Fibroblast of the aortic adventitia (primary cell): ENCODE measurements at places on chromosomes 2 and 18. TPM values are rescaled to one million over a fixed set of nuclear protein-coding genes. Genes with fewer than 3 reads are reported as not detected.

DNA sequence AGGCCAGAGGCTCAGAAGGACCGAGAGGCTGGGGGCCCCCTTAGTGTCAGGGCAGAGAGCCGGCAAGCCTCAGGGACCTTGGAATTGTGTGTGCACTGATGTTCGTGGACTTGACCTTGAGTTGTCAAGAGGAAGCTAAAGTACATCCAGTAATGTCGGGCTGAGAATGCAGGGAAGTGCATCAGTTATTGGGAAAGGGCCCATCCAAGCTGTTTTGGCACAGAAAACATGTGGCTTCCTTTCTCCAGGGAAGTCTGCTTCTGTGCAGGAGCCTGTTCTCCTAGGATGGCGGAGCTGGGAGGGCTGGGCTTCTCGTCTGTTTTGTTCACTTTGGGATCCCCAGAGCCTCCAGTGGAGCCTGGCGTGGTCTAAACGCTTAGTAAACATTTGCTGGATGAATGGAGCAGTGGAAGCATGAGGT lies 23.7 kb downstream of the ATOH8 start:
- DNase-seq = peak; percentile 47

The ALPP gene
- total RNA-seq = not detected in 2 replicates

The SPDYA gene
- 1.1 and 6.5 TPM in 2 replicates for total RNA-seq

GRCh38 chr2:239949537-239949936 lies 75.6 kb downstream of the NDUFA10 start:
- no peak for DNase-seq

GRCh38 chr2:101921319-101921952 lies 70.3 kb upstream of the IL1R2 start:
- no peak for DNase-seq

DNA sequence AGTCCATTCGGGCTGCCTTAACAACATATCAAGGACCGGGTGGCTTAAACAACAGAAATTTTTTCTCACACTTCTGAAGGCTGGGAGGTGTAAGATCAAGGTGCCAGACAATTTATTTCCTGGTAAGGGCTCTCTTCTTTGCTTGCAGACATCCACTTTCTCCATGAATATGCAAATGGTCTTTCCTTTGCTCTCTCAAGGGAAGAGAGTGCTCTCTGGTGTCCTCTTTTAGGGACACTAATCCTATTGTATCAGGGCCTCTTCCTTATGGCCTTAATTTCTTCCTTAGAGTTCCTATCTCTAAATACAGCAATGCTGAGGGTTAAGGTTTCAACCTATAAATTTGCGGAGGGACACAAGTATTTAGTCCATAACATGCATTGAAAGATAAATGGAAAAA lies 770.8 kb downstream of the DSC3 start:
- DNase-seq = no peak

GRCh38 chr2:11559786-11560155 lies 25.9 kb downstream of the GREB1 start:
- no peak for DNase-seq

DNA sequence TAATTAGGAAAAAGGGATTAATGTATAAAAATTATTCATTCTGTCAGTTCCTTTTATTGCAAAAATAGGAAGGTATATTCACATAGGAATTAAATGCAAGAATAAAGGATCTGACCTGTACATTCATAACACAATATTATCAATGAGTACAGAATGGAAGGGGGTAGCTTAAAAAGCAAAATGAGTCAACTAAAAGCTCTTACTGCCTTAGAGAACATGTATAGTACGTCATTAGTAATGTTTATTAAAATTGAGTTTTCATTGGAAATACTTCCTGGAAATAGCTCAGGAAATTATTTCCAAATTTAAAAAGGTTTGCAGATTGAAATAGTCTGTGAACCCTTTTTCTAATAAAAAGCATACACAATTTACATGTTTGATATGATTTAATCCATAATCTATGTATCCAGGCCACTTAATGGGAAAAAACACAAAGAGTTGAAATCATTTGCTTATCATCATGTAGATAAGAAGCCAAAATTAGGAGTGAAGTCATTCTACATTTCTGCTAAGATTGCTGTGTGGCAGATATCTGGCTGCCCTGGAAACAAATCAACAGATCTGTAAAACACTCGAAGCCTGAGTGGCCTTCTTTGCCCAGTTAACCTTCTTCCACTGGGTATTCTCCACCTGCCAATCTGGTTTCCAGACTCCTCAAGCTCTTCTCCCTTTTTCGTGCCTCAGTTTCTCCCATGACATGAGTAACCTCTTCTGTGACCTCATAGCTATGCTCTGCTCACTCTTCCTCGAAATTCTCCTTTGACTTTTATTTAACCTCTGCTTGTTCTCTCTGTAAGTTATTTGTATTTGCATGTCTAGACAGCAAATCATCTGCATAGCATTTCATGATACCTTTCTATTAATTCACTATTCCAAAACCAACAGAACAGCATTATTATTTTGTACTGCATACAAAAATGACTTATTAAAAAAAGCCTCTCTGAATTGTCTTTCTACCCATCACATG lies 181.2 kb upstream of the REV1 start:
- peak; percentile 16 for DNase-seq

- no peak for DNase-seq
These were observed 49.4 kb upstream of the PNPT1 start for GRCh38 chr2:55742996-55743395.

GRCh38 chr2:172196768-172197431 lies 94.2 kb upstream of the DLX2 start:
- peak; percentile 50 for DNase-seq

DNA sequence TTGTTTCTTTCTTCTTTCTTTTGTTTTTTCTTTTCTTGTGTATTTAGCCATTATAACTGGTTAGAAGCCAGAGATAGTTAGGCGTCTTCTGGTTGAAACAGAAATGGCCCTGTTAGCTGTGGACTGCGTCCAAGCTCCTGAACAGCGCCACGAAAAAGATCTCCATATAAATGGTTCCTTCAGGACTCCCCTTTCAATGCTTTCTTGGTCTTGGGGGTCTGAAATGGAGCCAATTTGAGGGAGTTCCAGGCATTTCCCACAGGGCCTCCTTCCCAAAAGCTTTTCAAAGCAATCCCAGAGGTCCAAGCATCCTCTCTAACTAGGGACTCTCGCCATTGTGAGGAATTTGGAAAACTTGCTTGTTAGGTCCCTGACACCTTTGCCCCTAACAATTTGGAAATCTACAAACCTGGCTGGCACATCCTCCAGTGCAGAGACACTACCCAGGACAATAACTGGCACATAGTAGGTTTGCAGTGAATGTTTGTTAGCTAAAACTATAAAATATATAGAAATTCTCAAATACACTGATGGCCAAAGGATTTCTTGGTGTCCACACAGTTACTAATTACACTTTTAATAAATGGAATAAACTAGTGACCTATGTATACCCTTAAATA lies 80.1 kb downstream of the MYCN start:
- DNase-seq = no peak

The TBR1 gene
- total RNA-seq = not detected in 2 replicates

DNA sequence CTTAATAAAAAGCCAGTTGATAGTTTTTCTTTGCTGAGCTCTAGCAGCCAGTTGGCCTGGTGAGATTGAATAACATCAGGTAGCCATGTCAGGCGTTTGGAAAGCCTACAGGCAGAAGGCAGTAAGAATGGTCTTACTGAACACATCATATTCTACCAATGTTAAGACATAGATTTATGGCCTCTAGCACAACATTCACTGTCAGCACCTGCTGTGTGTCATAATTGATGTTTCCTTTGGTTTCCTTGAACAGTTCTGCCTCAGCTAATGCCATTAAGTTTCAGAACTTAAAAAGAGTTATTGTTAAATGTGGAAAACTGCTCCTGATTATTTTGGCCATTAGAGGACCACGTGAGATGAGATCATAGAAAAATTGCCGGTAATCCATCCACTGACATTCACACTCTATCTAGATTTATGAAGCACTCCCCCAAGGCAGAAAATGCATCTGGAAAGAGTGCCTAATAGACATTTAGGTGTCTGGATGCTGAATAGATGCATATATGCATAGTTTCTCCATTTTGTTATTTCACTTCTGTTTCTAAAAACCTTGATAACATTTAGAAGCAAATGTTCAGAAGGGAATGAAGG lies 434.7 kb downstream of the PTPRM start:
- DNase-seq = peak; percentile 23

DNA sequence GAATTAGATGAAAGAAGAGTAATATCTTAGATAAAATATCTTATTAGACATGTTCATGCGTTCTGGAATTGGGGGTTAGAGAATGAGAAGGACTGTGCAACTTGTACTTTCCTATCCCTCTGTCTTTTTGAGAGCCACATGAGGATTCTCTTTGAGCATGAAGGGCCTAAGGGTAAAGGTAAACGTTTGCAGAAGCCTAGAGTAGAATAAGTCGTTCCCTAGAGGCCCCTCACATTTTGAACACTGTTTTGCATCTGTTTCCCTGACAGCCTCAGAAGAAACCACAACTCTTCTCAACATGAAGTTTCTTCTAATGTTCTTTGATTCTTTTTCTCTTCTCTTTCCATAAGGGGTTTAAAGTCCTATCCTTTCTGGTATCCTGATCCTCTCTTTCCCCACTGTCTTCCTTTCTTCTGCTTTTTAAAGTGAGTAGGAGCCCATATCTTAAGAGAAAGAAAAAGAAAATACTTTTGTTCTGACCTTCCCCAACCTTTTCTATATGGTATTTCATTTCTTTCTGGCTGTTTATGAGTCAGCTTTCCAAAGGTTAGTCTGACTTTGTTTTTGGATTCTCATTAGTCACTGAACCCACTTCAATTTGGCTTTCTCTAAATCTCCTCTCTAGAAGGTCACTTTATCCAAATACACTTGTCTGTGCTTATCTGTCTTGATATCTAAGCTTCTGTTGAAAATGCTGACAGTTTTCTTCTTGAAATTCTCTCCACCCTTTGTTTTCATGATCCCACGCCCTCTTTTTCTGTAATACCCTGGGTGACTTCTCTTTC lies 34.8 kb downstream of the PPP1R1C start:
- DNase-seq = peak; percentile 65

The RRM2 gene
- 3.3 and 91.4 TPM in 2 replicates for total RNA-seq

DNA sequence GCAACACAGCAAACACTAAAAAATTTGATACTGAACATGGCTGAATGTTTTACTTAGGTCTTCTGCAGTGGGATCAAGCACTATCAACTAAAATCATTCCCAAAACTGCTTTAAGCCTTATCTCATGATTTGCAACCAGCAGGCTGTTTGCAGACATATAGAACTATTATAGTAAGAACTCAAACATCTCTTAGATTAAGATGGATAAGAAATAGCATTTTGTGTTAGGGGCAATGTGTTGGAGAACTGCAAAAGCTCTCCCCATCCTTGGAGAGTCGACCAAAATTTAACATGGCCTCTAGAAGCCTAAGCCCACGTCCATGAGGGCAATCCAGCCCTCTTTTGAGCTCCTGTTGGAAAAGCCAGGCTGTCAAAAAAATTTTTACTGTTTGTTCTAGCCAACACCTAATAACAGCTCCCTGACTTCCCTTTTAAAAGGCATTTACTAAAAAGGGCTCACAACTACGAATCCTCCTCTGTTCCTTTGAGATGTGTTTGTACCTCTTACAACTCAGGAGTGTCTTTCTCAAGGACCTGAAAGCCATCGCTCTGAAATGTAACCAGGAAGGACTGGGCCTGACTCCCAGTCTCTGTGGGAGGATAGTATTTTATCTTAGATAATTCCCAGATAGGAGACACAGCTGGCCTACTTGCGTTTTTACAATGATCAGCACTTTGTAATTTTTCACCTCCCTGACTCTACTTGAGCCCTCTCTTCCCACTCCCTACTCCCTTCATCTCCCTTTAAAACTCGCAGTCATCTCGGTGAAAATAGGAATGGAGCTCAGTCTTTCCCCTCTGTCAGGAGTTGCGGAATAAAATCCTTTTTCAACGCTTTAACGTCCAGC lies 1.4 kb downstream of the KRCC1 start:
- peak; percentile 30 for DNase-seq

The TCF23 gene
- total RNA-seq = 2.3 TPM in 1 of 2 replicates, not detected in the other

- no peak for DNase-seq
These were observed 225.8 kb downstream of the CELF4 start for GRCh38 chr18:37339701-37340215.

GRCh38 chr18:55265984-55266383 lies 306.7 kb upstream of the CCDC68 start:
- DNase-seq = no peak

DNA sequence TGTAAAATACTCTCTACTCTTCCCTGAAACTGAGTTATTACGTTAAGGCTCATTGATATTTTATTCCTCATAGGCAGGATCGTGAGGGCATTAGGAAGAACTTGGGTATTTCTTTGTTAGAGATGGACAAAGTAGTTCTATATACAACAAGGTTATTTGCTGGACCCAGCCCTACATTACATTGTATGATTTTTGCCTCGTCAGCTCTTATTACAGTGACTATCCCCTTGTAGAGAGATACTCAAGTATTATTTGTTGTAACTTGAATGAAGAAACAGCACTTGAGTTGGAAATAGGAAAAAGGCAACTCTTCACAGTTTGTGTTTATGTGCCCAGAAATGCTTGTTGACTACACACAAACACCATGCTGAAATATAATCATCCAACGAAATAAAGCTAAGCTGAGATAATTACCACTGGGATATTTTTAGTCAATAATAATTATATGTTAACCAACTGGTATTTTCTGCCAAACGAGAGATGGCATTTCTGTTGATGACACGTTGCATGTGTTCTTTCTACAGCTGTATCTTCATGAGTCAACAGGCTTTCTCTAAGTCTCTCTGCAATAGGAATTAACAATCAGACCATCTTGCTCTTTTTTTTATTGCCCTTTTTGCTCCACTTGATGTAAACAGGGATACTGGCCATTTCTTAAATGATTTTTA lies 947.6 kb downstream of the DPP10 start:
- DNase-seq = no peak

DNA sequence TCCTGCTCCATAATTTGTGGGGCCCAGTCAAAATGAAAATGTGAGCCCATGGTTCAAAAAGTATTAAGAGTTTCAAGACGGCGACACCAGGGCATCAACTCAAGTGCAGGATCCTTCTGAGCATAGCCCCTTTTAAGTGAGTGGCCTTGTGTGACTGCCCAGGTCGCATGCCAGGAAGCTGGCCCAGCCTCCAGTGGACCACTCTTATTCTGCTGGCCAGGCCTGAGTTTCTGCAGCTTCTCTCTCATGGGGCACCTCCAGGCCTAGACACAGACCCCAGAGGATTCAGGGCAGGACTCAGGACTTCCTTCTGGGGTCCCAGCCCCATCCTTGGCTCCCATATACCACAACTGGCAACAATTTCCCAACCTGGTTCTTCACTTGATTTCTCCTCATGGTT lies 83.5 kb upstream of the HAAO start:
- no peak for DNase-seq

The TFCP2L1 gene
- under 0.01 TPM in 1 of 2 replicates, not detected in the other for total RNA-seq

GRCh38 chr2:78568782-78569373 lies 456.6 kb upstream of the REG3G start:
- DNase-seq = no peak

GRCh38 chr18:490024-490366 lies 10.5 kb downstream of the COLEC12 start:
- DNase-seq = no peak

The PSMD14 gene
- 64.4 and 103 TPM in 2 replicates for total RNA-seq

The GAL3ST2 gene
- total RNA-seq = 0.25 TPM in 1 of 2 replicates, not detected in the other

DNA sequence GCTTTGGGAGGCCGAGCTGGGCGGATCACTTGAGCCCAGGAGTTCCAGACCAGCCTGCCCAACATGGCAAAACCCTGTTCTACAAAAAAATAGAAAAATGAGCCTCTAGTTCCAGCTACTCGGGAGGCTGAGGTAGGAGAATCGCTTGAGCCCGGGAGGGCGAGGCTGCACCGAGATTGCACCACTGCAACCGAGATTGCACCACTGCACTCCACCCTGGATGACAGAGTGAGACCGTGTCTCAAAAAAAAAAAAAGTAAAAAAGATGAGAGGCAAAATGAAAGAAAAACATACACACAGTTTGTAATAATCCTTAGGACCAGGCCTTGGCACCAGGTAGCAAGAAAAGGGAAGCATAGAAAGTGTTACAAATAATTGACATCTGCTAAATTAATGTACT lies 22.0 kb downstream of the RBM43 start:
- DNase-seq = no peak
